ENCODE measurements at places on chromosomes 12 and 14. TPM values are rescaled to one million over a fixed set of nuclear protein-coding genes. Genes with fewer than 3 reads are reported as not detected.

- no peak for DNase-seq
Observed at GRCh38 chr12:1638203-1638602, 9.2 kb downstream of the WNT5B start.

DNA sequence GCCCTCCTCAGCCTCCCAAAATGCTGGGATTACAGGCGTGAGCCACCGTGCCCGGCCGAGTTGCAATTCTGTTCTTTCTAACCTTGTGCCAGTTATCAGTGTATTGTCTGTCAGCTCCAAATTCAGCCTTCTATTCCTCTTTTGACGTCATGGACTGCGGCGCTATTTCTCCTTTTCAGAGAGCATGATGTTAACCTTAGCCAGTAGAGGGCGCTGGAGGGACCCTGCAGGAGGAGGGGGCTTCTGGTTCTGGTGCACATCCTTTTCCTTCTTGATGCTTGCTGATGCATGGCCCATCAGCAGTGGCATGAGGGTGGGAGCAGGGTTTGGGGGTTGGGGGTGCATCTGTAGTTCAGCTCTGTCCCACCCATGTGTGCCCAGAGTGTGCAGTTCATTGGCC lies 179.3 kb upstream of the RMST start:
- DNase-seq, result no peak

- no peak for DNase-seq
Observed at GRCh38 chr12:21599143-21599999, 5.3 kb downstream of the GYS2 start.

PPP1R36 gene
- total RNA-seq, result 0.73 TPM

TMEM119 gene
- total RNA-seq, result not detected

GRCh38 chr12:14920475-14921126 lies 17.7 kb downstream of the ERP27 start:
- DNase-seq, result no peak

- DNase-seq, result no peak
Observed at GRCh38 chr14:98466807-98467206, 805.2 kb downstream of the BCL11B start.

POTEM gene
- not detected for total RNA-seq

GRCh38 chr12:90828621-90829020 lies 126.4 kb downstream of the CCER1 start:
- DNase-seq, result no peak

SDS gene
- total RNA-seq, result not detected

CELA1 gene
- total RNA-seq, result not detected

MYH6 gene
- total RNA-seq, result not detected

GRCh38 chr12:129629901-129630300 lies 273.9 kb downstream of the TMEM132D start:
- no peak for DNase-seq

- DNase-seq, result no peak
Observed at GRCh38 chr12:12349711-12350665, at the start of gene MANSC1. Gene MANSC1 (minus strand): TSS chr12:12350242. CDS start chr12:12343314, 6,928 bp downstream.

PROX2 gene
- total RNA-seq, result not detected

KRT8 gene
- 8.8 TPM for total RNA-seq

GRCh38 chr14:48723841-48724495 lies 862.2 kb downstream of the RPS29 start:
- no peak for DNase-seq

DNA sequence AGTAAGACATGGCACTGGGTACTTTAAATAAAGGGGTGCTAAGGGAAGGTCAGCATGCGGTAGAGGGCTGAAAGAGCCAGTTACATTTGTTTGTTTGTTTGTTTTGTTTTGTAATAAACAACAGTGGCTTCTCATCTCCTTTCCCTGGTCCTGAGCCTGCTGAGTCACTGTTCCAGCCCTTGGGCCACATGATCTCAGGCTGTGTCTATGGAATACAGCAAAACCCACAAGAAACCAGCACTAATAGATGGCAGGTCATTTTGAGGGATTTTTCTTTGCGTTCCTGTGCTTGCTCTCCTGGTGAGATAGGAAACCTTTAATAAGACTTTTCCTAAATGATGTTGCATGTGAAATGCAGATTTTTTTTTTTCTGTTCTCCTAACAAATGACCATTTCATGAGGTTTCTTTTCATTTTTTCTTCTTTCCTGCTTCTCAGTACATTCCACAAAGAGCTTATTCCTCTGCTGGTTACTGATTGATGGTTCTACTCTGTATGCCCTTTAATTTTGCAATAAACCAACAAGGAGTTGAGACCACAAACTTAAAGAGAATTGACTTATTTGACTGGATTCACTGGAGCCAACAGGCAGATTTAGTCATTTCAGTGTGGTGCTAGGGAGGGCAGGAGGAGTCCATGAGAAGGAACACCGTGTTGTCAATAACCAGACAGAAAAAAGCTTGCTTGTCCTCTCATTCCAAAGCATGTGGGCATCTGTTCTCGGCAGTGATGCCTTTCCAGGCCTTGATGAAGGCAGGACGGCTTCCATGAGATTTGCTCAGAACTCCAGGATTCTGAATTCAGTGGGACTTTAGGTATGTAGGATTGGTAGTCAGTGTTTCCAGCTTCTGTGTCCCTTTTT lies 459.2 kb downstream of the RAD51B start:
- no peak for DNase-seq

DNA sequence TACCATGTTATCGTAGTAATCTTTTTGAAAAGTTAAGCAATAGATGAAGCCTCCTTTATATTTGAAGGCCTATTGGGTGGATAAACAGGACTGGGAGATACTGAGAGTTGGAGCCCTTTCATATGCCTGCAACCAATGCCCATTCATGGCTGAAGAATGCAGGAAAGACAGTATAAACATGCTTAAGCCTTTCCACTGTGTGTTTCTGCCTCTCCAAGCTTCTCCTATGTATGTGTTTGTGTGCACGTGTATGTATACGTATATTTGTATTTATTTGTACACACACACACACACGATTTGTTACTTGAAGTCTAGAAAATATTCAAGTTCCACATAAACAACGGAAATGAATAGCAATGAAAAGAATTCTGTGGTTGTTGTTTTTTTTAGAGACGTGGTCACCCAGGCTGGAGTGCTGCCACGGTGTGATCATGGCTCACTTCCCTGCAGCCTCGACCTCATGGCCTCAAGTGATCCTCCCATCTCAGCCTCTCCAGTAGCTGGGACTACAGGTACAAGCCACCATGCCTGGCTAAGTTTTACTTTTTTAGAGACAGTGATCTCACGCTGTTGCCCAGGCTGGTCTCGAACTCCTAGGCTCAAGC lies 1453.5 kb downstream of the AACS start:
- DNase-seq, result no peak

DNA sequence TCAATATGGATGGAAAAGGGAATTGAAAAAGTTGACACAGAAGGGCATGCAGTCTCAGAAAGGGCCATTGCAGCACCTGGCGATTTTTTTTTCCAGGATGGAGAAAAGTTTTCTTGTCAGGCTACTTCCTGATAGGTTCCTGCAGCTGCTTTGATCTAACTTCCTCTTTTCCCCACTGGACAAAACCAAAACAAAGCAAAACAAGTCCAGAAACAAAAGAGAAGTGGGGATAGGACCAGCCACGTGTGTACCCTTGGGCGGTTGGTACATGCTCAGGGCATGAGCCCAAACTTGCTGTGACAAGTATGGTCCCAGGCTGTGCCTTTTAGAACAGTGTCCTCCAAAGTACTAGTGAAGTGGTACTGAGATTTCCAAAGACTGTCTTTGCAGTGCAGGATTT lies 89.8 kb downstream of the CHST11 start:
- no peak for DNase-seq

GRCh38 chr12:80702889-80703805 lies 4.3 kb upstream of the MYF6 start:
- DNase-seq, result no peak

- DNase-seq, result no peak
Observed at GRCh38 chr12:30885321-30885720, 41.2 kb upstream of the TSPAN11 start.

PRB2 gene
- not detected for total RNA-seq

TAS2R43 gene
- total RNA-seq, result 1.3 TPM

- no peak for DNase-seq
Observed at GRCh38 chr12:51320695-51321320, 3.2 kb downstream of the BIN2 start.

- no peak for DNase-seq
Observed at GRCh38 chr14:58150243-58150805, 1.7 kb downstream of the ARMH4 start.

EAPP gene
- total RNA-seq, result 32.9 TPM

ANAPC5 gene
- 167 TPM for total RNA-seq

DNA sequence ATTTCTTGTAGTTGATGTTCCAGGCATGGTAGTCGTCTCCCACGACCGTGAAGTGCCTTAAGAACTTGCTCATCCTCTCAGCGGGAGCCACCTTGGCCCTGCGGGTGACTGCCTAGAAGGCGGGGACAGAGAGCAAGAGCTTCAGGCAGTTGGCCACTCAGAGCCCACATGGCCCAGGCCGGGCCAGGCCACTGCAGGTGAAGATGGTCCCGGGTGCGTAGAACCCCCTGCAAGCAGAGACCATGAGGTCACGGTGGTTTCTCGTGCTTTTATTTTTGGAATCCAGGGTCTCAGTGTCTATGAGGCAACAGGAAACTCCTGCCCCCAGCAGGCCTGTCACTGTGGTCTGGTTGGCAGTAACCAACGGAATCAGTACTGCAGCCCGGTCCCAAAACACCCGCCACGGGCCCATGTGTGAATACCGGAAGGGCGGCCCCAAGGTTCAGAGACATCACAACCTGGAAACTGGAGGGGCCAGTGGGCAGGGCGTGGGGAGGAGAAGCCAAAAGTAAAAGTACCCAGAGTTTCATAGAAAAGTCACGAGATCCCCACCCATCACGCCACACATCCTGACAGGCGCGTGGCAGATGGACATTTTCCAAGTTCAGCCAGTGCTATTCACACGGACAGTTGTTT lies 27.5 kb downstream of the HVCN1 start:
- no peak for DNase-seq

DNA sequence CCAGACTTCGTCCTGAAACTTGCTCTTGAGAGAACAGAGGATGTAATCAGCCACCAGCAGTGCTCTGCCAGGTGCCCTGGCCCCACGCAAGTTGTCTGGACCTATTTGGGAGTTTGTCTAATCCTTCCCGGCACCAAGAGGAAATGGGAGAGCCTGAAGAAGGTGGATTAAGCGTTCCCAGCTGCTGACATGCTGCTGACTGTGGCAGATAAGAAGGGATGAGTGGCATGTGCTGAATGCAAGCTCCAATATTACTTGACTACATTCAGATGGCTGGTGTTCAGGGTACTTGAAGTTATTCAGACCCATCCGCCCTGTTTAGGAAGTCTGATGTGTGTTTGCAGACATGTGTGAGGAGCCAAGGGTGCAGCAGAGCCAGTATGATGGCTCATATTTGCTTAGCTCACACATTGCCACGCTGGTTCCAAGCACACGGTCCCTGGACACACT lies 440.6 kb upstream of the CCDC196 start:
- DNase-seq, result peak; percentile 43

DNA sequence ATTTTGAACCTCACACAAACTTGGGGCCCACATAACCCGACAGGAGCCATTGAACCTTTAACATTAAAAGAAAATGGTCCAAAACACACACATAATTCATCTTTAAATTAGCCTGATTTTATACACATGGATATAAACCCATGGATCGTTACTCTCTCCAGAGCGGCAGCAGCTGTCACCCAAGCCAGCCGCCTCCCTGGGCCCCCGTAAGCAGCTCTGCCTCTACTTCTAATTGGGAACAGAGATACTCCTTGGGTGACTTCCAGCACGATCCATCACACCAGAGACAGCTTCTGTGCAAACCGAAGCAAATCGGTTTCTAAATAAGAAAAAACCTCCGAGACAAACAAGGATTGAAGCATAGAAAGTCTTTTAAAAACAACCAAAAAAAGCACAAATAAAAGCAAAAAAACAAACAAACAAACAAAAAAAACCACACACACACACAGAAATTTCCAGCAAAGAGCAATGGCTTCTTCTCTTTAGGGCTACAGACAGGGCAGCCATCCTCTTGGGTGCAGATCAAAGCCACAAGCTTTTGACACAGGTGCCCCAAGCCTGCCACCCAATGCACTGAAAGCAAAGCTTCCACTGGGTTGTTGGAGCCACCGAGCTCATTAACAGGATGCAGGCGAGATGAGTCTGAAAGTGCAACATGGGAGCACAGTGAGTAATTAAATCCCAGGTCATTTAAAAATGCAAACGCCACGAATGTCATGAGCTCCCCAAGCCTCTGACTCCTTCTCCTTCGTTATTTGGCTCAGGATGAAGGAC lies 156.9 kb downstream of the DPF3 start:
- no peak for DNase-seq

GLT1D1 gene
- not detected for total RNA-seq

- DNase-seq, result no peak
Observed at GRCh38 chr14:73823339-73823885, 28.2 kb upstream of the PTGR2 start.

DNA sequence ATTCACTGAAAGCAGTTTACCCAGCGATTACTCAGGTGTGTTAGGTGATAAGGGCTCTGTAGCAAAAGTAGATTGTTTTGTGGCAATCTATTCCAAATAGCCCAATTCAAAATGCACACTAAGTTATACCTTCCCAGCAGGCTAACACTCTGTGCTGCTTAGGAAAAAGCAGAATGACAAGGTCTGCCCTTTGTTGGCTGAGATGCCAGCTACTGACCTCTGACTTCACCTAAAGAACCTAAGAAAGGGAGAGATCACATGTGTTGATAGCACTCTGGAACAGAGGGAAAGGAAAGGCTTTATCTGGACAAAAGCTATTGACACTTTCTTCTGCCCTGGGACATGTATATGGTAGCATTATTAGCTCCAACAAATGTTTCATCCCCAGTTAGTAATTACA lies 402.3 kb downstream of the EGLN3 start:
- no peak for DNase-seq

DNA sequence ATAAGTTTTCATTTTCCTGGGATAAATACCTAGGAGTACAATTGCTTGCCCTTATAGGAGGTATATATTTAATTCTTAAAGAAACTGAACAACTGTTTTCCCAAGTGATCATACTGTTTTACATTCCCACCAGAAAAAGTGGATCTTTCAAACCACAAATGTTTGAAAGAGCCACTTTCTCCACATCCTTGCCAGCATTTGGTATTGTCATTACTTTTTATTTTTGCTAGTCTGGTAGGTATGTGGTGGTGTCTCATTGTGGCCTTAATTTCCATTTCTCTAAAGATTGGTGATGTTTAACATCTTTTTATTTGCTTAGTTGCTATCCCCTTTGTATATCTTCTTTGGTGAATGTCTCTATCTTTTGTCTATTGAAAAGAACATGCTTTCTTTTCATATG lies 50.6 kb downstream of the CCDC91 start:
- no peak for DNase-seq

PTGDR gene
- total RNA-seq, result not detected

- no peak for DNase-seq
Observed at GRCh38 chr12:131774576-131775391, 53.4 kb upstream of the MMP17 start.

DNA sequence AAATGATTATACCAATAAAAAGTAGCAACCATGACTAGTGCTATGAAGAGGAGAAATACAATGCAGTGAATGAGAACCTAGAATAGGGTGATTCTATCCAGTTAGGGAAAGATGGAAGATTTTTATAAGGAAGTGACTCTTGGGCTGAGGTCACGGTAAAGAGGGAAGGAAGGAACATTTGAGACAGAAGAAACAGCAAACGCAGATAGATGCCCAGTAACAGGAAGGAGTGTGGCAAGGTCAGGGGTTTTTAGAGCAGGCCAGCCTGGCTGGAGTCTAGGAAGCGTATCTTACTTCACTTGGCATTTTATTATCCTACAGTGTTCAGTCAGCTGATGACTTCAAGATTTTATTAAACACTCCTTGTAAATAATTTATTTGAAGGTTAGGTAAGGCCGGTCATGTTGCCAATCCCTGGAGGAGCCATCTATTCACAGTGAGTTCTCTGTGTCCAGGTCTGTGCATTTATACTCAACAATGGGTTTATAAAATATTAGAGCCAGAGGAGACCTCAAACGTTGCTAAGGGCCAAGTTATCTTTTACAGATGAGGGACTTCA lies 170.6 kb downstream of the PRKCH start:
- DNase-seq, result no peak

All from pulmonary artery endothelial cell (primary cell).